ENCODE measurements at places on chromosomes 2 and 18.

- DNase-seq = no peak
Measured at GRCh38 chr2:206256706-206257205, 17.7 kb upstream of the ZDBF2 start.

GRCh38 chr2:239897596-239898235 is 127.4 kb downstream of the NDUFA10 start:
- DNase-seq = no peak

- DNase-seq = no peak
Measured at GRCh38 chr2:42809131-42809818, 16.9 kb upstream of the HAAO start.

DNA sequence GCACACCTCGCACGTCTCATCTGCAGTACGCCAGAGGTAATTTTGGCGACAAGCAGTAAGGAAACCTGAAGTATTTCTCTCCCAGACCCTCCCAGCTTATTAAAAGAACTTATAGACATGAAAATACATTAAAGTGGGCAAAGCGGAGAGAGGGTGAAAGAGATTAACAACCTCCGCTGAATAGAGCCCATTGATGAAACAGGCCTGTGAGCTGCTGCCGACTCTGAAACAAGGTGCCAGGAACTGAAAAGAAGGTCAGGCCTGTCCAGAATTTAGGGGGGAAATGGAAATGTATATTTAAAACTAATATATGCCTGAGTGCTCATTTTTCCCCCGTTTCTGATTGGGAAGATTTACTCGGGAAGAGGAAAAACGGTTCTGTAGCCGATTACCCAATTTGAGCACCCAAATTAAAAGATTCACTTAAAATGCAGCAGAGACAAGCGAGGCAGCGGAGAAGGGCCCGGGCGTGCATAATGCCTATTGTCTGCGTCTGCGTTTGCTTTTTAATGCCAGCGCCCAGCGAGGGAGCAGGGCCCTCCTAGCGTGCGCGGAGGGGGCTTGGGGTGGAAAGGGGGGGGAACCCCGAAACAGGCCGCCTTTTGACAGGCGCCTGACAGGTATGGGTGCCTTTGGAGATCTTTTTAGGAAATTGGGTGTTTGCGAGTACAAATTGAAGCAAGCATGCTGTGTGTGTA is 316.2 kb downstream of the GBX2 start:
- no peak for DNase-seq

DNA sequence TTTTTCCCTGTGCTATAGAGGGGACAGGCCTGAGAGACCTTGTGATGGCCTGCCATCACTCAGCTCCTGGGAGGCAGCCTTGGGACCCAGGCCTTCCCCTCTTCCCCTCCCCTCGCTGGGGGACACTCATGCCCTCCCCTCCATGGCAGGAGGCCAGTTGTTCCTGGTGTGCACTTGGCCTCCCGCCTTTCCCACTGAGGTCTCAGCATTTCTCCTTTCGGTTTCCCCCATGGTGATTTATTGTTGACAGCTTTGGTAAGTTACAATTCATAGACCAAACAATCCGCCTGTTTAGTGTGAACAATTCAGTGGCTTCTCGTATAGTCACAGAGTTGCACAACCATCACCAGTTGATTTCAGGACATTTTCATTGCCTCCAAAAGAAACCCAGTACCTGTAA is 10.2 kb upstream of the CNDP1 start:
- no peak for DNase-seq

DNA sequence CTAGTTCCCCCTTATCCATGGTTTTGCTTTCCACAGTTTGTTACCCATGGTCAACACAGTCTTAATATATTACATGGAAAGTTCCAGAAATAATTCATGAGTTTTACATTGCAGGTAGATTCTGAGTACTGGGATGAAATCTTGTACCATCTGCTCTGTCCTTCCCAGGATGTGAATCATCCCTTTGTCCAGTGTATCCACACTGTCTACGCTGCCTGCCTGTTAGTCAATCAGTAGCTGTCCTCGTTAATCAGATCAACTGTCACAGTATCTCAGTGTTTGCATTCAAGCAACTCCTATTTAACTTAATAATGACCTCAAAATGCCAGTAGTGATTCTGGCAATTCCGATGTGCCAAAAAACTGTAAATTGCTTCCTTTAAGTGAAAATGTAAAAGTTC is 76.3 kb downstream of the DYNC1I2 start:
- no peak for DNase-seq

GRCh38 chr2:165791421-165792103 is 2.5 kb downstream of the GALNT3 start:
- no peak for DNase-seq

DNA sequence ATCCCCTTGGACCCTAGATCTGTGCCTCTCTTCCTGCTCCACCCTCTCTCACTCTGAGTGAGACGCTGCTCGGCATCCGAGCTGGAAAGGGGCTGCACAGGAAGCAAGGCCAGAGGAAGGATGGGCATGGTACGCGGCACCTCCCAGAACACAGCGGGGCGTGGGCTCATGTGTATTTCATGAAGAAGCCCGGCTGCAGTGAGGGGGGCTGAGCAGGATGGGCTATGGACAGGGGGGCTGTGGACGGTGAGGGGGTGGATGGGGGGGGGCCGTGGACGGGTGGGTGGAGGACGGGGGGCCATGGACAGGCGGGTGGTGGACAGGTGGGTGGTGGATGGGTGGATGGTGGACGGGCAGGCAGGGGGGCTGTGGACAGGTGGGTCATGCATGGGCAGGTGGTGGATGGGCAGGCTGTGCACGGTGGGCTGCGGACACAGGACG is 28.5 kb downstream of the SLC66A2 start:
- DNase-seq = no peak

Data from NCI-H2171 (cell line).